ENCODE measurements at places on chromosomes 12 and 14. TPM values are rescaled to one million over a fixed set of nuclear protein-coding genes. Genes with fewer than 3 reads are reported as not detected.

The TEX52 gene
- not detected for total RNA-seq

The AREL1 gene
- total RNA-seq: 14.3 TPM

The TAS2R42 gene
- total RNA-seq: not detected

The BATF gene
- 1.7 TPM for total RNA-seq

The KLRF1 gene
- not detected for total RNA-seq

The GALNT6 gene
- total RNA-seq: 9.3 TPM

The SLC7A7 gene
- total RNA-seq: 3.4 TPM
